Activated CD8-positive, alpha-beta memory T cell treated with anti-CD3 and anti-CD28 coated beads for 4 hours (primary cell): ENCODE measurements at places on chromosomes 4 and X.

DNA sequence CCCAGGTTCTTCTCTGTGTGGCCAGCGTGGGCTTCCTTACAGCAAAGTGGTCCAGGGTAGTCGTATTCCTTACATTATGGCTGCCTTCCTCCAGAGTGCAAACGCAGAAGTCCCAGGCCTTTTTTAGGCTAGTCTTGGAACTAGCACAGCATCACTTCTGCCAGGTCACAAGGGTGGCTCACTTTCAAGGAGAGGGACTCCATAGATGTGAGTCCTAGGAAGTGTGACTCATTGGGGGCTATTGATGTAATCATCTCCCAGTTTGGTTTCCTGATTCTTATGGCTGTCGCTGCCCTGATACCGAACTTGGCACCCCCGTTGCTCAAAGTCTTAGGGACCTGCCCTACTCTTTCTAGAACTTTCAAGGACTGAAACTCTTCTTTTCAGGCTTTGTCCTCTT is 140.0 kb downstream of the DCK start:
- DNase-seq: no peak

GRCh38 chr4:114386637-114387233 is 211.9 kb upstream of the UGT8 start:
- no peak for DNase-seq

GRCh38 chr4:108398316-108398715 is 222.1 kb upstream of the RPL34 start:
- no peak for DNase-seq

GRCh38 chr4:158863296-158863695 is 94.5 kb downstream of the FNIP2 start:
- DNase-seq: no peak

DNA sequence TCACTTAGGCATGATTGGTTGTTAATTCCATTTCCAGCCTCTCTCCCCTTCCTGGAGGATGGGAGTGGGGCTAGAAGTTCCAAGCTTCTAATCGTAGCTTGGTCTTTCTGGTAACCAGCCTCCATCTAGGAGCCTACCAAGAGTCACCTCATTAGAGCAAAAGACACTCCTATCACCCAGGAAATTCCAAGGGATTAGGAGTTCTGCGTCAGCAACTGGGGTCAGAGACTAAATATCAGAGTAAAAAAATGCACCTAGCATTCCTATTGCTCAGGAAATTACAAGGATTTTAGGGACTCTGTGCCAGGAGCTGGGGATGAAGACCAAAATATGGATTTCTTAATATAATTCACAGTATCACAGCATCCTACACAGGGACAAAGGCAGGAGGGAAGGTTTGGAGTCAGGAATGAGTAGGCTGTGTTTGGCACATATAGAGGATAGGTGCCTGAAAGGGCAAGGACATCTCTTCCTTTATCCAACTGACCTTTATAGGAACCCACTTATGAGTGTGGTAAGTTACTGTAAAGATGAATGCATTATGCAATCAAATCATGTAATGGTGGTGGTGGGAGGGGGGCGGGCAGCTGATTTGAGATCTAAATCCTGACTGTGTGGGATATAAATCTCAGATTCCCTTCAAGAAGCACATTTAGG is 30.5 kb upstream of the LIMCH1 start:
- DNase-seq: no peak
